ENCODE measurements at places on chromosomes 2 and 18.

DNA sequence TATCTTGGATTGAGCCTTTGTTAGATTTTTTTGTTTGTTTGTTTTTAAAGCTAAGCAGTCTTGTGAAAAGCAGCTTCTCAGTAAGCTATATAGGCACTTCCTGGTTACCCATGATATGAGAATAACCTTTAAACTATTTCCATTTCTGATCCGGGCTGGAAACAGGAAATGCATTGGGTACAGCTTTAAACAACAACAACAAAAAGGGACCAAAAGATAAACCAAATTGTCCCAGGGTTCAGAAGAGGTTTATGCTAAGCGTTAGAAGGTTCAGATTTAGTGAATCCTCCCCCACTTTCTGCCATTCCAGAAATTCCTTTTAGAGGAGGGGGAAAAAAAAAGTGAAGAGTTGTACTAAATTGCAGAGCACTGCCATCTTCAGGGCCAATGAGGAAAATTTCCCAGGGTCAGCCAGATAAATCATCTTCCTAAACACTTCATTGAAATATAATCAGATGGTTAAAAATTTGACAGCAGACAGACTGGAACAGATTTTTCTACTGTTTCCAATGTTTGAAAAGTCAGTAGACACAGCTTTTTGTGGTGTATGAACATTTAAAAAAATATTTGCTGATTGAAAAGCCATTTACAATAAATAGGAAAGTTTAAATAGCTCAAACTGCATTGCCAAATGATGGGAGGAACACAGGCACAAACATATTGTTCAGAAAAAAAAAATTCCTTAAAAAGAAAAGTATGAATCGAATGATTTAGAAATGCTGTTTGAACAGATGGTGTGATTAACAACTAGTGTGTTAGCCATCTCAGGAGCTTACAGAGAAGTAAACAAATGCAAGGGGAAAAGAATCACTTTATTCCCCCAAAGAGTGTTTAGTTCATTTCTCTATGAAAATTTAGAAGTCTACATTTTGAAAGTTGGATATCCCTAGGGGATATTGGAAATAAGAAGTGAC is 189.9 kb upstream of the TANK start:
- DNase-seq, result no peak

DNA sequence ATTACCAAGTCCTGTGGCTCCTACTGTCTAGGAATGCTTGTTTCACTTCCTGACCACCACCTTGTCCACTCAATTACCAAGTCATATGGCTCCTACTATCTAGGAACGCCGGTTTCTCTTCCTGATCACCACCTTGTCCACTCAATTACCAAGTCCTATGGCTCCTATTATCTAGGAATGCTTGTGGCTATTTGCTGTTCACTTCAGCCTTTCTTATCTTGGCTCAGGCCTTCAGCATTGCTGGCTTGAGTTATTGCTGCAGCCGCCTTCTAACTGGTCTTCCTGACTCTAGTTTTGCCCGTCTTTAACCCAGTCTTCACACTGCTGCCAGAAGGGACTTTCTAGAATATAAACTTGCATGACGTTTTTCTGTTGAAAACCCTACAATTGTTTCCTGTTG is 82.5 kb upstream of the GAREM1 start:
- no peak for DNase-seq

DNA sequence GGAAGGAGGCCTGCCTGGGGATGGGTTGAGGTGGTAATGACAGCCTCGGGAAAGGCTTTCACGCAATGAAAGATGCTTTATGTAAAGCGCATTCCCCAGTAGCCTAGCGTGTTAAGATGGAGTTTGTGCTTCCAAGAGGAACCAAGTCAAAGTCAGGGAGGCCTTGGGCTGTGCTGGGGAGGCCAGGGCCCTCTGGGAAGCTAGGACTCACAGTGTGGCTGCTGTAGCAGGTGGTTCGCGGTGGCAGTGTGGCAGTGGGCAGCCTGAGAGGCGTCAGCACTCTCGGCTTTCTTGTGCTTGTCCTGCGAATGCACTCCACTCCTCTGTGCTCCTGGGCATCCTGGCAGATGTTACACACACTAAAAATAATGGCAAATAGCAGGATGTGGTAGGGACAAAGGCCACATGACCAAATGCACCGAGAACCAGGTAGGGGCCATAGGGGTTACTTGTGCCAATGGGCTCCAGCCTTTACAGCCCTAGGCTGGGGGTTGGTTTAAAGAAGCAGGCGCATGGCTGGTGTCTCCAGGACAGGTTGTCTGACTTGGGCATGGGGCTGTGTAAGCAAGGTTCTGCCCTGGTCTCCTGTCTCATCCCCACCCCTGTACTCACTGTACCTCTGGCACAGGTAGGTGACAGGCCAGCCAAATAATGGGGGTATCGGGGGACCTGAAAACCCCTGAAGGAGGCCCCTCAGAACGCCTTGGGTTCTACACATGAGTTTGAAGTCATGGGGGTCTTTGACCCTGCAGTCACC is 154.4 kb upstream of the TWIST2 start:
- no peak for DNase-seq

DNA sequence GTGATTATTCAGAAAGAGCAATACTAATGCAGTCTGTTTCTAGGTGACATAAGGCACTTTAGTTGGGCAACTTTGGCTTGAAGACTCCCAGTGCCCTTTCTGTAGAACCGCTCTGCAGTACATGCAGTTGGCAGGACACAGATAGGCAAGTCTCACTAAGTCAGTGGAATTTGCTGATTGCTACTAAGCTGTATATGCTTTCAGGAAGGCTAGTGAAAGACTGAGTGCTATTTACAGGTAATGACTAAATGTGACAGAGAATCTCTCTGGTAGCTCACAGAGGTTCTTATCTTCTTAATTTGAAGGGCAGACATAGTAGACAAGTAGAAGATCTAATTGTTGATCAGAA is 243.0 kb downstream of the WDPCP start:
- no peak for DNase-seq

DNA sequence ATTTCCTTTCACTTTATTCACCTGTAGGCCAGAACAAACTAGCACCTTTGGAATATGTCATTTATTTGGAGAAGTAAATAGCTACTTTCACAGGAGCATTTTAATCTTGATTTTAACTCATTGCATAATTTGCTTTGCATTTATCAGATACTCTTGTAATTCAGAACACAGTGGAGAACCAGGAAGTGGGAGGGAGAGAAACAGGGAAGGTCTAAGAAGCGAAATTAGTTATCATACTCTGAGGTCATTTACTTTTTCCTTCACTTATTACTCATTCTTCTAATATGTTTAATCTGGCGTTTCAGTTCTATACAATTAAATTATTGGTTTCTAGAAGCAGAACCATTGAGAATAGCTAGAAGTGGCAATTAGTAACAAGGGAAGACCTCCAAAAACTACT is 20.7 kb downstream of the RBM44 start:
- DNase-seq, result no peak

DNA sequence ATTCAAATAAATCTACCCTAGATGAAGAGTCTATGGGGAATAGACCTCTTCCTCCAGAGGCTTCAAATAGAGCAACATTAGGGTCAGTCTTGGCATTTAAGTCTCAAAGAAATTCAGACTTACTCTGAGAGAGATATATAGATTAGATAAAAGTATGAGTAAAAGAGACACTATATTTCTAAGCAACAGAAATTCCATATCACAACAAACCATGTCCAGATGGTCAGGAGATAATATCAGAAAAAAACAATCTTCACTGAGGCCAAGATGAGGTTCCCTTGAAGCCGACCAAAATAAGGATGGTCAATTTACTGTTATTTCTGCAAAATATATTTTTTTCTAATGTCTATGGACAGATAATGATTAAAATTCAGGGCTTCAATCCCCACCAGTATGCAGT is 89.1 kb upstream of the NOSTRIN start:
- no peak for DNase-seq

- DNase-seq, result no peak
Observed at GRCh38 chr18:31616586-31616985, 24.9 kb downstream of the TTR start.

- no peak for DNase-seq
Observed at GRCh38 chr2:180759631-180760030, 220.8 kb upstream of the UBE2E3 start.

DNA sequence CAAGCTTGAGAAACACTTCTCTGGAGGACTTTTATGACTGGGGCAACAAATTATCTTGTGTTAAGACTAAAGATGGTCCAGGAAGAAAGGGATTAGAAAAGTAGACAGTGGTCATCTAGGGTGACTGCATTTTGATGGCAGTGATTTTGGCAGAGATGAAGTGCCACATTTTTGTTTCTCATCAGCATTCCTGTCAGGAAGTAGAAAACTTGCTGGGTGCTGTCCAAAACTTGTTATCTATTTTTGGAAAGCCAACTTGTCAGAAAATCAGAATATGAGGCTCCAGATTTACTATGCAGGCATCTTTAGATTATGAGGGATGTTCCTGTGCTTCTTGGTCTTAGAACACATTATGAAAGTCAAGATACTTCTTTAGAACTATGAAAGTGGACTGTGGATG is 29.0 kb upstream of the CALCRL start:
- no peak for DNase-seq

GRCh38 chr2:239991689-239992314 is 33.3 kb downstream of the NDUFA10 start:
- DNase-seq, result no peak

- no peak for DNase-seq
Observed at GRCh38 chr2:40204268-40204667, 247.6 kb downstream of the SLC8A1 start.

- no peak for DNase-seq
Observed at GRCh38 chr2:168895771-168896170, 5.3 kb upstream of the G6PC2 start.

DNA sequence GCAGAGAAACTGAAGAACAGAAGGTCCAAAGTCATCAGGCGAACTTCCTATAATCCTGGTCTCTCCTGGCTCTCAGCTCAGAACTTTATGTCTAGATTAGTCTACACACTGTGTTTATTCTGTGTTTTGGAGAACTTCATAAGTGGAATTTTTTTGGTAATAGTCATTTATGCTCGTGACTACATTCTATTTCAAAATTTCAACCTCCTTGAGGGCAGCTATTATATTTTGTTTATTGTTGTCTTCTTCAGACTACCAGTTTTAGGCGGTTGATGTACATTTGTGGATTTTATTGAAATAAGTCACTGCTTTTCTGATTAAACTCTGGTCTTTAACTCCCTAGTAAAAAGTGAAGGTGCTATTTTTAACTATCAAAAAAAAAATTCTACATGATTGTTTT is 816.6 kb downstream of the SATB2 start:
- DNase-seq, result no peak

DNA sequence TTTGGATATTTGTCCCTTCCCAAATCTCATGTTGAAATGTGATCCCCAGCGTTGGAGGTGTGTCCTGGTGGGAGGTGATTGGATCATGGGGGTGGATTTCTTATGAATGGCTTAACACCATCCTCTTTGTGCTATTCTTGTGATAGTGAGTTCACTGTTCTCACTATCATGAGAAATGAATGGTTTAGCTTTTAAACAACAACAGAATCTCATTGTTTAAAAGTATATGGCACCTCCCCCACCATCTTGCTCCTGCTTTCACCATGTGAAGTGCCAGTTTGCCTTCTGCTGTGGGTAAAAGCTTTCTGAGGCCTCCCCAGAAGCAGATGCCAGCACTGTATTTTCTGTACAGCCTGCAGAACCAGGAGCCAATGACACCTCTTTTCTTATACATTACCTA is 38.1 kb downstream of the KIAA1328 start:
- DNase-seq, result no peak

DNA sequence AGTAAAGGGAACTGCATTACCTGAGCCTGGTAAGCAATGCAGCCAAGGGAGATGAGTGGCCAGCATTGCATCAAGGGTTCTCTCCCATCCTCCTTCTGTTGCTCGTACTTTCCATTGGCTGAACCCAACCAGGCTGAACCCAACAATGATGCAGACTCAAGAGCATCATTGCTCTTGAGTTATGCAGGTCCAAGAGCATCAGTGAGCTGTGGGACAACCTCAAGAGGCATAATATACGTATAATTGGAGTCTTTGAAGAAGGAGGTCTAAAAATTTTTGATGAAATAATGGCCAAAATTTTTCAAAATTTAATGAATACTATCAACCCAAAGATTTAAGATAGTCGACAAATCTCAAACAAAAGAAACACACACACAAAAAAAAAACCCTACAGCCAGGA is 213.0 kb downstream of the RNF152 start:
- no peak for DNase-seq

GRCh38 chr18:45335282-45336043 is 279.8 kb upstream of the SLC14A2 start:
- no peak for DNase-seq

- DNase-seq, result no peak
Observed at GRCh38 chr2:202043475-202043874, 9.8 kb downstream of the FZD7 start.

DNA sequence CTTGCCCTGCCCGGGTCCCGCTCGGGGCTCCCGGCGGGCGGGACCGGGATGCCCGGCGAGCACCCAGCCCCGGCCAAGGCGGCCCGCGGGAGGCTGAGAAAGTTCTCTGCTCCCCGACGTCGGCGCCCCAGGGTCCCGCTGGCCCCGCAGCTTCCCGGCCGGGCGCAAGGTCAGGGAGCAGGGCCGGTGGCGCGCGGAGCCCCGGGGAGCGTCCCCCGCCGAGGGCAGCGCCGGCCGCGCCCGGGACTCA is 331 bp downstream of the SERPINE2 start:
- no peak for DNase-seq

DNA sequence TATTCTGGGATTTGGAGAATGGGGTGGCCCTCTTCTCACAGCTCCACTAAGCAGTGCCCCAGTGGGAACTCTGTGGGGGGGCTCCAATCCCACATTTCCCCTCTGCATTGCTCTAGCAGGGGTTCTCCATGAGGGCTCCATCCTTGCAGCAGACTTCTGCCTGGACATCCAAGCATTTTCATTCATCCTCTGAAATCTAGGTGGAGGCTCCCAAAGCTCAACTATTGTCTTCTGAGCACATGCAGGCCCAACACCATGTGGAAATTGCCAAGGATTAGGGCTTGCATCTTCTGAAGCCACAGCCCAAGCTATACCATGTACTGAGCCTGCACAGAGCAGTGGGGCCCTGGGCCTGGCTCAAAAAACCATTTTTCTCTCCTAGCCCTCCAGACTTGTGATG is 162.4 kb upstream of the CWC22 start:
- DNase-seq, result no peak

GRCh38 chr2:153823880-153824279 is 47.8 kb upstream of the GALNT13 start:
- DNase-seq, result no peak

GRCh38 chr2:217919781-217920351 is 82.9 kb downstream of the TNS1 start:
- no peak for DNase-seq

DNA sequence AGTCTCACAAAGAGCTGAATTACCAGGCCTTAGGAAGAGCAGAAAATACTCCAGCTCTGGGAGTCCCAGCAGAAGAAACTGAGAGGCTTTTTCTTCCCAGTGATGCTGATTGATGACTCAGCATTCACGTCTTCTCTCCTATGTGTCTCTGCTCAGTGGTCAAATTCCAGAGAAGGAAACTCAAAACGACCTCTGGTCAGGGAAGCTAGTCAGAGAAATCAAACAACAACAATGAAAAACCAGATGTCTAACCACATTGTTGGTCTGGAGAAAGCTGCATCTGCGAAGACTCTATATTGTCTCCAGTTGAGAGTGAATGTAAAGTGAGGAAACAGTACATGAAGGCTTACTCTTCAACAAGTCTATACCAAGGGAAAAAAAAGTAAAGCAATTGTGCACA is 28.6 kb upstream of the CERS6 start:
- DNase-seq, result no peak
